ENCODE measurements at places on chromosomes 2 and 18. TPM values are rescaled to one million over a fixed set of nuclear protein-coding genes. Genes with fewer than 3 reads are reported as not detected.

GRCh38 chr18:24868311-24868710 lies 407.9 kb downstream of the HRH4 start:
- DNase-seq, result no peak

DNA sequence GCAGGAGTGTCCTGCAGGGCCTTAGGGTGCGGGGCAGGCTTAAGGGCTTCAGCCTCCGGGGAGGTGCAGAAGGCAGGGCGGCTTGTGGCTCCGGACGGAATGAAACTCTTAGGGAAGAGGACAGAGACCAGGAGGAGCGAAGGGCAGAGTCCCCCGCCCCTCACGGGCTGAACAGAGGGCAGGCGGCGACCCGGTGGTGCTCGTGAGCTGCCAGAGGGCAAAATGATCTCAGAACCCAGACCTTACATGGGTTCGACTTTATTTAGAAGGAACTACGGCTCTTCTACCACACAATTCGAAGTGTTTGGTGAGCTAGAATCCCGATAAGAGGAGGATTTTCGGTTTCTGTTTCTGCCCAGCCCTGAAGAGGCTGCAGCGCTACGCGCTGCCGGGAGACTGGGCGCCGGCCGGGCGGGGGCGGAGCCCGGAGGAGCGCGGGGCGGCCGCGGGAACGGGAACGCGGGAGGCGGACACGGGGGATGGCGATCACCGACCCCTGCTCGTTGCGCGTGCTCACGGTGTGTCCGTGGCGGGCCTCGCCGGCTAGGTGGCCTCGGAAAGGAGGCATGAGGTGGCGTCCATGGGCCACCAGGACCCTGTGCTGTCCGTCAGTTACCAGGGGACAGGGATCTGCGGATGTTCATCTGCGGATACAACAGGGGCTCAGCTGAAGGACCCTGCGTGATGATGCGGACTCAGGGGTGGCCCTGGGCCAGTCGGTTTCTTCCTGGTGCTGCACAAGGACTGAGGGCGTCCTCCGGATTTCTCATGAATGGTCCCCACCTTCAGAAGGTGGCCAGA lies 4.2 kb upstream of the SP100 start:
- peak; percentile 64 for DNase-seq

DNA sequence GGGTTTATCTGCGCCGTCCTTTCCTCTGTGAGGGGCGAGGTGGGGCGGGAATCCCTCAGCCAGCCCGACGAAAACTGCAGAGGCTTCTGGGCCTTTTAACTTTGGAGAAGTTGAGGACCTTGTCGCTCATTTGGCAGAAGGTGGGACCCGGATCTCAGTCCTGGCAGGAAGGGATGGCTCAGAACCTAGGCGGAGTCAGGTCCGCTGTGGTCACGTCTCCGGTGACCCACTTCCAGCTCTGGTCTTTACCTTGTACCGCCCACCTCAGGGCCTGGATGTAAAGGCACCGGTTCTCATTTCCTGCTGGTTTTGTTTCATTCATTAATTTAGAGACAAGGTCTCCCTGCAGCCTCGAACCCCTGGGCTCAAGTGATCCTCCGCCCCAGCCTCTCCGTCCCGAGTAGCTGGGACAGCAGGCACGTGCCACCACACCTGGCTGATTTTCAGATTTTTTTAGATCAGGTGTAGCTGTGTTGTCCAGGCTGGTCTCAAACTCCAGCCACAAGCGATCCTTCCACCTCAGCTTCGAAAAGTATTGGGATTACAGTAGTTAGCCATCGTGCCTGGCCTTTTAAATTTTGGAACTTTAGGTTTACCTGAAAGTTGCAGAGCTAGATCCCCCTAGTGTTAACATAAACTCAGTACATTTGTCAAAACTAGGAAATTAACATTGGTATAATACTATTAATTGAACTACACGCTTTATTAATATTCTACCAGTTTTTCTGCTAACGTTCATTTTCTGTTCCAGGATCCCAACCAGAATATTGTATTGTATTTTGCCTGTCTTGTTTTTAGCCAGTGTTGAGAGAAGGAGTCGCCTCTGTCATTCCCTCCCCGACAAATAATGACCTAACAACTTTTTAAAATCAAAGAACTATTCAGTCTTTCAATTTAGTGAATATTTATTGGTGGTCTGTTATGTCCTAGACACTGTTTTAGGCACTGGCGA lies 852 bp downstream of the POLI start:
- DNase-seq, result peak; percentile 66

- no peak for DNase-seq
Observed at GRCh38 chr18:43277164-43277600, at the start of gene SYT4. Gene SYT4, minus strand, starts transcription at chr18:43277490. Its CDS starts 209 bp downstream, at chr18:43277281.

DNA sequence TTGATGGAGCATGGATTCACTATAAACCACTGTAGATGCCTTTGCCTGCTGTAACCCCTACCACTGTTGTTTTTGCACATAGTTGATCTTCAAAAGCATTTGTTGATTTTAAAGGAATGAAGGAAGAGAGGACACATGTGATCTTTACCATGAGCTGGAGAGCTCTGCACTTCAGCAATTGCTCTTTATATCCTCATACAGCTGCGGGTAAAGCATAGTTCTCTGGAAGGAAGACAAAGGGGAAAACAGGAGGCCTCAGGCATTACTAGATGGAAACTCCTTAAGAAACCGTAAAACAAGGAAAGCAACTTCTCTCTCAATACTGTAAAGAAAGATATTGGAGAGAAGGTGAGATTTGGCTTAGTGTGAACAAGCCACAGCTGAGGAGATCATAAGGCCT lies 60.6 kb downstream of the SCG2 start:
- DNase-seq, result no peak

DNA sequence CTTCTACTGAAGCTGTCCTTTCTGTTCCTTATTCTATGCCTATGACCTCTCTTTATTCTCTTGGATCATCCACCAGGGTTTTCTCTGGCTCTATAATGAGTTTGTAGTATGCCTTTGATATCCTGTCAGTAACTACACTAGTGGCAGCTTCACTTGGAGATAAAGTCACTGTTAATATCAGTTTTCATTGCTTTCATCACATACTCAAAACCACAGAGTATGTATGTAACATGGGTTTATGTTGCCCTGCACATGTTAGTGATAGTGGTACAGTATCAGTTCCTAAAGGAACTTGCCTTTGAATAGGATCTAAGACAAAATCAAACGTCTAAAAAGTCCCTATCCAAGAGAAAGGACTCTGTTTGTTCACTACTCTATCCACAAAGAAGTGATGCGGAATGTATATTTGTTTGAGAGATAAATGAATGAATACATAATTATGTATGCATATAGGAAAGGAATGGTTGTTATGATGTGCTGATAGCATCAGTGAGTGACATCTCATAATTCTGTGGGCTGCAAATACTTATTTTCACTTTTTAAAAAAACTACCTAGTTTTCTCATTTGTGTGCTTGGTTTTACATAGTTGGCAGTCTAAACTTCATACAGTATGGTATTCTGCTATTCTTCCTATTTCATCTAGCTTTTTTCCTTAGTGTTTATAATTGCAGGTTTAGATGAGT lies 45.1 kb downstream of the TET3 start:
- DNase-seq, result no peak

- DNase-seq, result no peak
Observed at GRCh38 chr2:127381762-127382161, 6.0 kb downstream of the MAP3K2 start.

DNA sequence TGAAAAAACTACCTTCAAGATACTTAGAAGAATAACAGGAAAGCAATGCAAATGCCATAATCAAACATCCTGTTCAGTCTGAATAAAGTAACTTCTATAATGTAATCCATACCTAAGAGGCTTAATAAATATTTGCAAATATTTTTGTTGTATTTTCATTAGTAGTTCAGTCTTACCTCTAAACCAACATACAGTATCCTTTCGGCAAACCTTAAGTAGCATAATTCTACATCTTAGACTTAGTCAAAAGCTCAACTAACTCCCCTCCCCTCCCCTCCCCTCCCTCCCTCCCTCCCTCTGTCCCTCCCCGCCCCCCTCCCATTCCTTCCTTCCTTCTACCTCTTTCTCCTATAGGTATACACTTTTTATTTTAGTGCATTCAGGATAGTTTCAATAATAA lies 1373.2 kb downstream of the SUCLG1 start:
- no peak for DNase-seq

- DNase-seq, result peak; percentile 20
Observed at GRCh38 chr18:57959278-57959677, 84.7 kb upstream of the NEDD4L start.

GRCh38 chr18:63981719-63982118 lies 11.8 kb downstream of the SERPINB8 start:
- DNase-seq, result no peak

GRCh38 chr18:78393086-78393862 lies 586.3 kb upstream of the SALL3 start:
- no peak for DNase-seq

DNA sequence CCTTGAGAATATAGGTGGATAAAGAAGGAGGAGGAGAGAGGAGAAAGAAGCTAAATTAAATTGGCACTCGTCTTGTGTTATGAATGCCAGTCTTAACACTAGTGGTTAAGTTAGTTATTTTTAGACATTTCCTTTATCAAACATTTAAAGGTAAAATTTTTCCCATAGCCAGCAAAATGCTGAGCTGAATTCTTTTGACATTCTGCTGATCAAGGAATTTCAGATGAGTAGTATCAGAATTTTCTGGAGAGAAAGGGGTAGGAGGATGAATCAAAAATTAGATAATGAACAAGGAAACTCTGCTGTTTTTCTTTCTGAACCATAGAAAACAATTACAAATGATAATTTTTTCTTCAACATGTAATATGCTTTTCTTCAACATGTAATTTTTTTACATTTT lies 52.5 kb downstream of the ASXL3 start:
- DNase-seq, result no peak

- no peak for DNase-seq
Observed at GRCh38 chr18:24003903-24004640, 10.5 kb upstream of the TTC39C start.

DNA sequence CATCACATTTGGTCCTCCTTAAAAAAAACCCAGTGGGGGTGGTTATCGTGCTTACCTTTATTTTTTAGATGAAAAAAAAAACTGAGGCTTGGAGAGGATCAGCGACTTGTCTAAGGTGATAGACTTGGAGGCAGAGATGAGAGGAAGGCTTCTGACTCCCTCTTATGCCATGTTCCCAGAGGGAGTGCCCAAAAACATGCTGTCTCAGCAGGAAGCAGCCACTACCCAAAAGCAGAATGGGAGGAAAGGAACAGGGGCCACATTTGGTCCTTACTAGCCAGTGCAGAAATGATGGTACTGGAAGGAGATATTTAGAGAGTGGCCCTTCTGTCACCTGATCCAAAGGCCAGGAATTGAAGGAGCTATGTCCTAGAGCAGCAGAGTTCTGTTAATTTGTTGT lies 118.4 kb downstream of the B3GNT2 start:
- DNase-seq, result peak; percentile 25

GRCh38 chr2:130756874-130757668 lies 1.7 kb downstream of the AMER3 start:
- DNase-seq, result no peak

DNA sequence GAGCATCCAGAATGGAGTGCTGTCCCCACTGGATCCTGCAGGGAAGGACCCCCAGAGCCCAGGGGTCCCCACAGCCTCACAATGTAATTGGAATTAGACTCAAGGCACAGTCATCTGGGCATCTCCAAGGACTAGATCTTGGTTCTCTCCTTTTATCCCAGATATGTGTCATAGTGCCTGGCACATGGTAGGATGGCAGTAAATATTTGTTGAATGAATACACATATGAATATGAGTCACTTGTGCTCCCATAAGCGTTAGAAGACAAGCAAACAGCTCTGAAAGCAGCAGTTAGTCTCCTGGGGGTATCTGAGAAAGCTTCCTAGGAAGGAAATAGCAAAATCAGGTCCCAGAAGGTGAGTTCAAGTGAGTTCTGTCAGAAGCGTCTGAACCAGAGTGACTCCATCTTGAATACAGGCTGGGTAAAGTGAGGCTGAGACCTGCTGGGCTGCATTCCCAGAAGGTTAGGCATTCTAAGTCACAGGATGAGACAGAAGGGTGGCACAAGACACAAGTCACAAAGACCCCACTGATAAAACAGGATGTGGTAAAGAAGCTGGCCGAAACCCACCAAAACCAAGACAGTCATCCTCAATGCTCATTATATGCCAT lies 234.1 kb upstream of the ID2 start:
- DNase-seq, result no peak

DNA sequence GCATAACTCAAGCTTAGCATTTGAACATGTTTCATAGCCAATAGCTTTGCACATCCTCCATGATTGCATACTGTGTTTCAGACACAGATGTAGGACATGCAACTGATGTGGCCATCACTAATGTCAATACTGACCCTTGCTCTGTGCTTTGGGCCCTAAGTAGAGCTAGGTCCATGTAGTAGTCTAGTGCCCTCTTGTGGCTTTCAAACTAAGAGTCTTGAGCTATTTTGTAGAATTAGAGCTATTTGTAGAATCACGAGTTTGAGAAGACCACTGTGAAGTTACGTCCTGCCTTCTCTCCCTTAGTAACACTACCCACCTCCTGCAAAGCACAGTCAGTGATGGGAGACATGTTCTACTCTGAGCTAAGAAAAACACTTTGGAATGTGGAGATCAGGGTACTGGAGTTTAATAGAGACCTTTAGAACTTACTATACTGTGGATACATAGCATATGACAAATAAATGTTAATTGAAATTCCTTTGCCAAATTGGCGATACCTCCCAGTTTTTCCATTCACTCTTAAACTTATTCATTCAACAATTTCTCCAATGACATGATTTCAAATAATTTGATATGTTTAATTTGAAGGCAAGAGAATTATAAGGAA lies 306.5 kb upstream of the TNP1 start:
- DNase-seq, result no peak

GRCh38 chr2:238667008-238667407 lies 180.9 kb upstream of the TWIST2 start:
- no peak for DNase-seq

DNA sequence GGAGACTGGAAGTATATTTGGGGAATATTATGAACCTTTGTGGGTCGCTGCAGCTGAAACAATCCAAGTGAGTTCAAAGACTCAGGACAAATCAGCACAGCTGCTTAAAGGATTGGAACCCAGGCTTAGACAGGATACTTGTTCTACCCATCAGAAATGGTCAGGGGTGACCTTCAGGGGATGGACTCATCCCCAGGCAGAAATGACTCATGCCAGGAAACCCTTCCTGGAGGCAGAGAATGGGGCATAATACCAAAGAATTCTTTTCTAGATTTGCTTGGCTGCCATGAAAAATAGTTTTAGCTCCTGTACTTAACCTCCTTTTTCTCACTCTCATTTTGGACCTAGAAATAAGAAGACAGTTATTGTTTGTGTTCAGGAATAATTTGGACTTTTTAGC lies 425.5 kb downstream of the TSN start:
- DNase-seq, result no peak

DNA sequence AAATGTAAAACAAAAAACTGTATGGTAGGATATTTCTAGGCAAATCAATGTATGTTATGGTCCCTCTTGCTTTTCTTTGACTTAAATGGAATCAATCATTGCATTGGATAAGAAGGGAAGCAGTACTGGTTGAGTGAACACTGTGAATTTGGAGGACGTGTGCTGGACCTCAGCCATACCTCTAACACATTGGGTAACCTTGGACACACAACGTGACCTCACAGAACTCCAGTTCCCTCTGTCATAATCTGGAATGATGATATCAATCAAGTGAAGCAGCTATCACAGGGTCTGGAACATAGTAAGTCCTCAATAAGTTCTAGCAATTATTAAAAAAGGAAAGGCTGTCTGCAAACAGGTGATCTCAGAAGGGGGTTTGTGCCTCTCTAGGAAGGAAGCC lies 474.9 kb upstream of the TCF4 start:
- no peak for DNase-seq

Gene IL1RL2
- not detected for total RNA-seq

Gene EML6
- total RNA-seq, result 1.7 TPM

Gene DARS1
- total RNA-seq, result 30.3 TPM

Gene SH3RF3
- total RNA-seq, result 0.34 TPM

Gene WIPF1
- total RNA-seq, result 508 TPM

Gene VSNL1
- not detected for total RNA-seq
